CD4-positive, CD25-positive, alpha-beta regulatory T cell (primary cell): ENCODE measurements at places on chromosomes 3 and 15. TPM values are rescaled to one million over a fixed set of nuclear protein-coding genes. Genes with fewer than 3 reads are reported as not detected.
A peak's percentile ranks its signal among the peaks of the same experiment; 100 is the strongest.

- peak overlapping the region; percentile 96 for H3K27ac ChIP-seq
- DNase-seq, result peak; percentile 32
These were observed 1.9 kb upstream of the ADPGK start for GRCh38 chr15:72785432-72785831.

DNA sequence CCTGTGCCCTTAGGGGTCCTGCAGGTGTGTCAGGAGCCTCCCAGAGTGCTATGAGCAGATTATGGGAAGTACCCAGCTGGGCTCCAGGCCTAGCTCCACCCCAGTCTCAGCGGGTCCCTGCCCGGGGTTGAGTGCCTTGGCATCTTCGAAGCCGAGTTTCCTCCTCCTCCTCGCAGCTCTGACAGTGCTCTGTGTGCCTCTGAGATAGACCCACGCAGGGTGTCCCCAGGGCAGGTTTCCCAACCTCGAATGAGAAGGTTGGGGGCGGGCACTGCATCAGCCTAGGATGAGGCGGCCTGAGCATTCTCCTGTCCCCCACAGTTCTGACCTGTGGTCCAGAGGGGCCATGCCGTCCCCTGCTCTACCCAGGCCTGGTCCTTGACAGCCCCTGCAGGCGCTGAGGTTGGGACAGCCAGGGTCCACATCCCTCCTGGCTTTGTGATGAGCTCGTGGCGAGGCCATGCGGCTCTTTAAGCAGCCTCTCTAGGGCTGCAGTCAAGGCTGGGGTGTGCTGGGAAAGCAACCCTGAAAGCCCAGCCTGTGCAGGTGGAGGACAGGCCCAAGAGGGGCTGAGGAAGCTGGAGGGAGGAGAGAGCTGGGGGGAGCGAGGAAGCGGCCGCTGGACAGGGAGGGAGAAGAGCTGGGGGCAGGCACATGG, 20.2 kb upstream of the SKOR1 start:
- no peak overlapping the region for H3K4me3 ChIP-seq
- DNase-seq, result no peak
- no peaks in the 10 kb centered on the region for H3K4me1 ChIP-seq
- no peaks in the 10 kb centered on the region for H3K36me3 ChIP-seq

GRCh38 chr15:59298225-59298853, 74.3 kb downstream of the MYO1E start:
- H3K4me3 ChIP-seq, result peak overlapping the region; percentile 4
- peaks cover 22% of the 10 kb centered on the region for H3K4me1 ChIP-seq
- no peaks in the 10 kb centered on the region for H3K27me3 ChIP-seq
- DNase-seq, result no peak
- H3K36me3 ChIP-seq, result no peaks in the 10 kb centered on the region

The UROC1 gene
- not detected for total RNA-seq

DNA sequence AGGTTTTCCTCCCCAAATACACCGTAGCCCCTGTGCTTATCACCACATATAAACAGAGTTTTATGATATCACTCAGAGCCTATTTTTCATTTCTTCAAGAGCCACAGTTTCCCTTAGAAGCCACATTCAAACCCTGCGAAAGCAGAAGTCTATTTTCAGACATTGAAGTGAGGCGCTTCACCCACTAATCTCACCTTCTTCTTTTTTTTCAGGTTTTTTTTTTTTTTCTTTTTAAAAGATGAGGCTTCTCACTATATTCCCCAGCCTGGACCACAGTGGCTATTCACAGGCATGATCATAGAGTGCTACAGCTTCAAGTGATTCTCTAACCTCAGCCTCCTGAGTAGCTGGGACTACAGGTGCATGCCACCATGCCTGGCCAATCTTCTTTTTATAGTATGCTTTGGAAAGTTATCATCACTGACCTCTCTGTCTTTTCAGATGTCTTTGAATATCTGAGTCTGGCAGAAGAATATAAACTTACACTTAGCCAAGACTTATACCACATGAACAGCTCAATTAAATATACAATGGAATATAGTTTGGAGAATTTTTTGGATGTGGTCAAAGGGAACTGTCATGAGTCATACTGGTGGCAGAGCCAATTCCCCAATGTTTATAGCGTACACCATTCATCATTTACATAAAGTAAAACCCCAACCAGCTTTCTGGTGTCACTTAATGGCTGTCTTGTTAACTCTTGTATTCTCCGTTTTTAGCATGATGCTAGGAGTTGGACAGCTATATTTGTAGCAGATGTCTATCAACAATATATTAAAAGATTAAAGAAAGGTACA, 59.7 kb upstream of the CCDC50 start:
- no peak overlapping the region for H3K4me3 ChIP-seq
- H3K27me3 ChIP-seq, result no peaks in the 10 kb centered on the region
- DNase-seq, result no peak
- no peaks in the 10 kb centered on the region for H3K4me1 ChIP-seq
- no peaks in the 10 kb centered on the region for H3K36me3 ChIP-seq
- H3K27ac ChIP-seq, result no peak overlapping the region

DNA sequence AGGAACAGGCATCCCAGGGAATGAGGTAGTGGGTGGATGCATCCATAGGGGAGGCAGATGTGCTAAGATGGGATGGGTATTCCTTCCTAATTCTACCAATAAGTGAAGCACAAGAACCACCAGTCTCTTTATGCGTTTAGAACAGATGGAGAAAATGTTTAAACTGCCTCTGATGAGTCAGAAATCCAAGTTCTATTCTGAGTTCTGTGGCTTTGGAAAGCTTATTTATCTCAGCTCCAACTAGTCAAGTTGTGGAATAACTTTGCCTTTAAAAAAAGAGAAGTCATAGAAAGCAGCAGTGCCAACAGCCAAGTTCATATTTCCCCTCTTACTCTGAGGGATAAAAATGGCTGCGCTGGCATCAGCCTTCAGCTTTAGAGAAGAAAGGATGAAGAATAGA, 761.7 kb downstream of the IGSF11 start:
- H3K27me3 ChIP-seq, result no peaks in the 10 kb centered on the region
- H3K4me3 ChIP-seq, result no peak overlapping the region
- H3K4me1 ChIP-seq, result no peaks in the 10 kb centered on the region
- DNase-seq, result no peak

DNA sequence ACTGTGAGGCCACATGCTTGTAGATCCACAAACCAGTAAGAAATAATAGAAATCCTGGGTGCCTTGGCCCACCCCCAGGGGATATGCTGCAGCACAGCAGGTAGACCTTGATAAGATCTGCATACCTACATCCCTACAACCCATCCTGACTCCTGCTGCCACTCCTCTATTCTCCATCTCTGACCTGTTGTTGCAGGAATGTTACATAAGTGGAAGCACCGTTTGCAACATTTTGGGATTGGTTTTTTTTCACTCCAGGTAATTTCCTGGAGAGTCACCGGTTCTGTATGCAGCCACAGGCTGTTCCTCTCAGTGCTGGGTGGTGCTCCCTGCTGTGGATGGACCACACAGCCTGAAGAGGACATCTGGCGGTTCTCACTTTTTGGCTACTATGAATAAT, 16.1 kb upstream of the CSPG5 start:
- H3K4me1 ChIP-seq, result no peaks in the 10 kb centered on the region
- no peaks in the 10 kb centered on the region for H3K27me3 ChIP-seq
- H3K4me3 ChIP-seq, result no peak overlapping the region
- no peak overlapping the region for H3K27ac ChIP-seq
- peaks cover 36% of the 10 kb centered on the region for H3K36me3 ChIP-seq

- no peak for DNase-seq
- no peaks in the 10 kb centered on the region for H3K36me3 ChIP-seq
- H3K4me1 ChIP-seq, result no peaks in the 10 kb centered on the region
- H3K27me3 ChIP-seq, result no peaks in the 10 kb centered on the region
- no peak overlapping the region for H3K27ac ChIP-seq
- no peak overlapping the region for H3K4me3 ChIP-seq
These were observed 183.9 kb downstream of the PDCD6IP start for GRCh38 chr3:33982269-33982798.

DNA sequence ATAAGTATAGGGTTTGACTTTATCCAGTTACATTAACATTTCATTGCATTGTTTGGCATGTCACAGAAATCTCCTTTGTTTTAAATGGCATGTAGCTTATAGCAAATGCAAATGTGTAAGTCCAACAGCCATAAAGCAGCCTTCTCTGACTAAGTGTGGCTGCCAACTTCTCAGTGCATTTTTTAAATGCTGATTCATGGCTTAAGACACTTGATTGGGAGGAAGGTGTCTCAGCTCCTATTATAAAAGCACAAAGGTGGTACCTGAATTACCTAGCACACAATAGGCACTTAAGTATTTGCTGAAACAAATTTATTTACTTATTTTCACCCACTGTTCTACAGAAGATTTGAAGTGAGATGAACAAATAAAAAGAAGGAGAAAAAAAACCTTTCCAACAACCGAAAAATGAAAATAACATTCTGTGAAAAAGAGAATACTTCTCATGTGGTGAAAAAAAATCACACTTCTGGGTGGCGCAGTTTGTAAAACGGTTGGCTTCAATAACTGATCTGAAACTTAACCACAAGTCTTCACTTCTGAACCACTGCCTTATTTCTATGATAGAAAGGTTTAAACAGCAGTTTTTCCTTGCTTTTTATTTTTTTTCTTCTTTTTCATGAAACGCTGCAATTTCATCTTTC, 105.5 kb upstream of the ICE2 start:
- H3K4me3 ChIP-seq, result peak overlapping the region; percentile 99
- no peaks in the 10 kb centered on the region for H3K36me3 ChIP-seq
- DNase-seq, result no peak
- peaks cover 97% of the 10 kb centered on the region for H3K4me1 ChIP-seq
- no peaks in the 10 kb centered on the region for H3K27me3 ChIP-seq

DNA sequence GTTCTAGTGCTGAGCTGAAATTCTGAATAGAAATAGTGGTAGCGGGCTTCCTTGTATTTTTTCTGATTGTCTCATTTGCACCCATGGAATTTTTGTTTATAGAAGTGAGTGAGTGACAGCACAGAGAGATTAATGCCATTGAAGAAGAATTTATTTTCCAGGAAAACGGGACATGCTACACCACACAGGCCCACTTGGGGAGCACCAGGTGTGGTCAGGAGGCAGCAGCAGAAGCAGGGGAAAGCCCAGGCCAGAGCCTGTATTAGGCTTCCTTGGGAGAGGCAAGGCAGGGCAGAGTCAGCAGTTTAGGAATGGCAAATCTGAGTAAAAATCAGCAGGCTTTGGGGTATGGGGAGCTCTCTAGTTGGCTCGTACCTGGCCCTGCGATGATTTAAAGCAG, 88.4 kb upstream of the ATP11B start:
- no peaks in the 10 kb centered on the region for H3K4me1 ChIP-seq
- H3K36me3 ChIP-seq, result no peaks in the 10 kb centered on the region
- peaks cover 9% of the 10 kb centered on the region for H3K27me3 ChIP-seq
- H3K4me3 ChIP-seq, result no peak overlapping the region

DNA sequence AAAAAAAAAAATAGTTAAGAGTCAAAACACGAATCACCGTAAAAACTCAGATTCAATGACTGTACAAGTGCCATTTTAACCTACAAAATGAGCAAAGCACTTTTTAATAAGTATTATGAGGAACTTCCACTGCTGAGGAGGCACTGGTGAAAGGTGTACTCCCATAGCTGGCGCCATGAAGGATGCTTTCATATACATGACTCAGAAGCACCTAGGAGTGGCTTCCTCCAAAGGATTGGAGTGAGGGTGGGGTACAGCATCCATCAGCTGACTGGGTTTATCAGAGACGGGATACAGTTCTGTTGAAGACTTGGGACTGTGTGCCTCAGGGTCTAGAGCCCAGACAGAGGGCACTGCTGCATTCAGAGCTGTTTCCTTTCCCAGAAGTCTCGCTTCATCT, 60.9 kb upstream of the MEX3B start:
- H3K27me3 ChIP-seq, result no peaks in the 10 kb centered on the region
- H3K4me1 ChIP-seq, result no peaks in the 10 kb centered on the region
- no peak overlapping the region for H3K27ac ChIP-seq
- no peaks in the 10 kb centered on the region for H3K36me3 ChIP-seq
- no peak overlapping the region for H3K4me3 ChIP-seq
- no peak for DNase-seq

- no peak for DNase-seq
- no peaks in the 10 kb centered on the region for H3K36me3 ChIP-seq
- peaks cover 14% of the 10 kb centered on the region for H3K4me1 ChIP-seq
- H3K27me3 ChIP-seq, result peaks cover 4% of the 10 kb centered on the region
- H3K4me3 ChIP-seq, result no peak overlapping the region
These were observed 55.0 kb upstream of the CP start for GRCh38 chr3:149276619-149277018.

GRCh38 chr15:68789534-68790241, 31.0 kb downstream of the ANP32A start:
- H3K36me3 ChIP-seq, result peaks cover 39% of the 10 kb centered on the region
- H3K27ac ChIP-seq, result no peak overlapping the region
- H3K4me3 ChIP-seq, result no peak overlapping the region
- DNase-seq, result no peak
- H3K27me3 ChIP-seq, result no peaks in the 10 kb centered on the region

The MESP2 gene
- total RNA-seq, result not detected
